ENCODE measurements at places on chromosomes 12 and 14.

- no peak for DNase-seq
Measured at GRCh38 chr14:54490445-54491175, 1.8 kb upstream of the GMFB start.

GRCh38 chr12:124814741-124815613 is 48.7 kb downstream of the SCARB1 start:
- no peak for DNase-seq

- DNase-seq, result no peak
Measured at GRCh38 chr14:70662816-70663215, 21.1 kb downstream of the TTC9 start.

GRCh38 chr12:4178424-4179170 is 95.0 kb upstream of the CCND2 start:
- no peak for DNase-seq

DNA sequence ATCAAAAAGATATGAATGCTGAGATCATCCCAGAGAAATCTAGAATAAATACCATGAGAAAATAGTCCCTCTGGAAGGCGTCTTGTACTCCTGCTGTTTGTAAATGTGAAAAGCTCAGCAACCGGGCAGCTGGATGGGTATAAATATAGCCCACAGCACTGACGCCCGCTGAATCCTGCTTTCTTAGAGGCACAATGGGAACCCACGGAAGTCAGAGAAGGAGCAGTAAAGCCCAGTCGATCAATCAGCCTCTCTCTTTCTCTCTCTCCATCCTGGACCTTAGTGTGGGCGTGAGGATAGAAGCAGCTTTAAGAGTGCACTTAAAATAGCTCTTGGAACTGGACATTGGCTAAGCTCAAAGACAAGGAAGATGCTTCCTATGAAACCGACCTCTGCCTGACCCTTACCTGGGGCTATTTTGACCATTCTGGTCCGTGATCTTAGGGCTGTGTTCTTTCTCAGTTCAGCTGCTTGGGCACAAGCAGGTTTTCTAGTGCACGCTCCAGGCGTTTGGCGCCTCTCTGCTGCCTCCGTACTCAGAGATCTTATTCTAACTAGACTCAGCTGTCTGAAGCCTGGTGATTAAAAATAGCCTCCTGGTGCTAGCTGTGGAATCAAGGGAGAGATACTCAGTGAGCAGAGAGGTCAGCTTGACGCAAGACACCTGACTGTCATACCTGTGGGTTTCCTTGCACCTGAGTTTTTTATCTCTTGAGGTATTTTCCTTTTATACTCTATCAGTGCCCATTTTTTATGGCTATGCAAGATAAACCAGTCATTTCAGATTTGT is 144.6 kb downstream of the ETV6 start:
- DNase-seq, result no peak
